Activated naive CD4-positive, alpha-beta T cell treated with anti-CD3 and anti-CD28 coated beads, Interleukin-2, amount 50 U/mL, for 72 hours (primary cell): ENCODE measurements at places on chromosomes 5 and 9. TPM values are rescaled to one million over a fixed set of nuclear protein-coding genes. Genes with fewer than 3 reads are reported as not detected.

GRCh38 chr5:170434966-170435605 lies 45.9 kb upstream of the KCNMB1 start:
- DNase-seq, result peak; percentile 60

DNA sequence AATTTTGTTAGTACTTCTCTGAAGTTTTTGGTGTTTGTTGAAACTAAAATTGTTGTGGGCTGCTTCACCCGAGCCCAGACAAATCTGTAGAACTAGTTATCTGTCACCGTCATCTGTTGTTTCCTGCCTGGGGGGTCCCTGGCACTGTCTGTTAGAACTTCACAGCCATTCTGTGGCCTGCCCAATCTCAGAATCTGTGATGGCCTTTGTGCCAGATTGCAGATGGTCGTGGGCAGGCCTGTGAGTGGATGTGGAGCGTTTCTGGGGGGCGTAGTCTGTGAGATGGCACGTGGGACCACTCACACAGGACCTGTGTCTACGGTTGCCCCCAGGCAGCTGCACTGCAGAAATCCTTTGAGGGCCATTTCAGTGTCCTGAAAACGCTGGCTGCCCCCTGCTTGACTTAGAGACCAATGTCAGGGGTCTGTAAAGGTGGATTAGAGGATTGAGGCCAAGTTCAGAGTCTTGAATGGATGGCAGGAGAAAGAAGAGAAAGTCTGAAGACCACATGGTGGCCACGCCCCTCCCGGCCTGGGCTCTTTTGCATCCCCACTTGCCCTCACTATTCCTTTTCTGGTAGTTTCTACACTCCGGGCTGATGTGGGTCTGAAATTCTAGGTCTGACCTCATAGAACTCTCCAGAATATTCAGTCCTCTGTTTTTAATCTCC lies 38.3 kb downstream of the TRIO start:
- no peak for DNase-seq

GRCh38 chr9:91157883-91158282 lies 203.8 kb downstream of the AUH start:
- DNase-seq, result no peak

DNA sequence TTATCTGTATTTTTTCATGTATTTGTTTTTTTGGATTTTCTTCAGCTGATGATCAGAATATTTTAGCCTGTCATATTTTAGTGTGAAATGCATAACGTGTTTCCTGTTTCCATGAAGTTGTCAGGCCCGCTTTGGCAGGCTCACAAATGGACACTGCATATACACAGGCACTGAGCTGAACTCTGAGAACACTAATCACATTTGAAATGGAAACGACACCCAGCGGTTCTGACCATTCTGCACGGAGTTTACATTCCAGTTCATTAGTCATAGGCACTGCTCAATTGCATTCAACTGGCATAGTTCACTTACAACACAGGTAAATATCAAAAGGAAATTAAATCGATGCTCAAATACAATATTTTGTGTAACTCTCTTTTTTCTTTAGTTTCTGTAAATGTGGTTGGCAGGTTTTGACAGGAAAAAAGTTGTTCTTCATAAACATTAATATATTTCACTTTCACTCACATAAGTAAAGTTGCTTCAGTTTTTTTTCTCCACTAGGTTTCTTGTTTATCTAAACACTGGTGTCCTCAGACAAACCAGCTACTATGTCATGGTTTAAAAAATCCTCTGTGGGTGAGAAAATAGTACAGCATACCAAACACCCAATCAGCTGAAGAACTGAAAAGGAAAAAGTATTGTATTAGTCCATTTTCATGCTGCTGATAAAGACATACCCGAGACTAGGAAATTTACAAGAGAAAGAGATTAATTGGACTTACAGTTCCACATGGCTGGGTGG lies 559.0 kb upstream of the DAP start:
- no peak for DNase-seq

DNA sequence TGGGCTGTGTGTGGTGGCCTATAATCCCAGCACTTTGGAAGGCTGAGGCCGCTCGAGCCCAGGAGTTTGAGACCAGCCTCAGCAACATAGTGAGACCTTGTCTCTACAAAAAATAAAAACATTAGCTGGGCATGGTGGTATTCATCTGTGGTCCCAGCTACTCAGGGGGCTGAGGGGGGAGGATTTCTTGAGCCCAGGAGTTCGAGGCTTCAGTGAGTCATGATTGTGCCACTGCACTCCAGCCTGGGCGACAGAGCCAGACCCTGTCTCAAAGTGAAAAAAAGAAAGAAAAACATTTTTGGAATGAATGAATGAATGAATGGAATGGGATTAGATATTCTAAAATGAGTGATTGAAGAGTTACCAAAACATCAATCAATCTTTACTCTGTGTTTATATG lies 85.8 kb downstream of the FGF1 start:
- DNase-seq, result no peak

GRCh38 chr9:112035166-112035826 lies 138.7 kb downstream of the UGCG start:
- no peak for DNase-seq

DNA sequence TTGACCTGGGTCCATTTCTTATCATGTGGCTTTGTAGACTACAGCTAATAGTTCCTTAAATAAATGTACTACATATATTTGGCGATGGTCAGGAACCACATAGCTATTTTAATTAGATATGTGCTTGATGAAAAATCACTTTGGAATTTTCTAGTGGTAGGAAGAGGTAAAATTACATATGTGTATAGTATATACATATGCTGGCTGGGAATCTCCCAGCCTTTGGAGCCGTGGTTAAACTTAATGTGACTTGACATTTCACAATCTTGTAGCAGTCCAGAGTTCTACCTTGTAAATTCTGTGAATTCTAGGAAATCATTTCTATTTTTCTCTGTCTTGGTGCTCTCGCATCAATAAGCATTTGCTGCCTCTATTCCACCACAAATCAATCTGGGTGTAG lies 565.0 kb downstream of the DMRTA1 start:
- no peak for DNase-seq

DNA sequence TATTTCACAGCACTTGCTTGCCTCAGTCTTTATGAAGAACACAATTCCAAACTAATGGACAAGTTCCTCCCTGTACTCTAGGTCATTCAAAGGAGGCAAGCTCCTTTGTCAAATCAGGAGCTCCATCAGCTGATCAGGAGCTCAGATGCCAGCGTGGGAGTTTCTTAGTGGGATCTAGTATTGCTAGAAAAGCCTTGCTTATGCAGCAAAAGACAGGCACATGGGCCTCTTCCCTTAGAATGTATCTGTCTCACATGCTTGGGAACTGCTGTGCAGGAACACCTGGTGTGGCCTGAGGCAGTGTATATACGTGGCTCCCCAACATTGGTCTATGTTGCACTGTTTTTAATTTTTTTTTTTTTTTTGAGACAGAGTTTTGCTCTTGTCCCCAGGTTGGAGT lies 21.4 kb upstream of the HAVCR1 start:
- DNase-seq, result no peak

GRCh38 chr5:2044041-2044440 lies 161.3 kb upstream of the IRX4 start:
- DNase-seq, result no peak

GRCh38 chr5:134432174-134432573 lies 20.5 kb upstream of the CDKN2AIPNL start:
- DNase-seq, result no peak

DNA sequence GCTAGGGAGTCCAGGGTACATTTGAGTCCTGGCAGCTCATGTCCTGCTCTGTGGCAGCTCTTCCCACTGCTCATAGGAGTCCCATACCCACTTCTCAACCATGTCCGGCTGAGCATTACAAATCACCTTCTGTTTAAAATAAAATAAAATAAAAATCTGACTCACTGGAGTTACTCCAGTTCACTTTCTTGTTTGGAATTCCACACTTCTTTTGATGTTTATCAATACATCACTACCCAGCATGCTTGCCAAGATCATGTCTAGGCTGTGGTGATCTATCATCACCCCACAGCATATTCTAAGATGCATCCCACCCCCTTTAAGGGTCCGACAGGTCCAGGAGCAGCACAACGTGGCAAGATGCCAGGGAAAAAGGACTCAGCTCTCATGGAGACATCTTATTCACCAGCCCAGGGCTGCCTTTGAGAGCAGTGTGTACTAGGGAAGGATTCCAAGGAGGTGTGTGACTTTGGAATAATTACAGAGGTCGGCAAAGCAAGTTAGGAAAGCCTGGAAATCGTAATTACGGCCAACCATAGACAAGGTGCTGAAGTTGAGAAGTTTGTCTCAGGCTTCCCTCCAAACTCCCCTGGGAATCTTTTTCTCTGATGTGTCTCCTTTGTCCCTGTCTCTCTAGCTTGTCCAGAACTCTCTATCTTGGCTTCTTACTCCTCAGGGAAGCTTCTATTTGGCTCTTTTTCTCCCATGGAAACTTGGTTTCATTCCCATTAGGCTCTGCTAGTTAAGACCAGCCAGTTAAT lies 111.4 kb upstream of the SLC1A3 start:
- DNase-seq, result no peak

- DNase-seq, result no peak
Measured at GRCh38 chr5:65364907-65365306, 116.8 kb downstream of the ADAMTS6 start.

- no peak for DNase-seq
Measured at GRCh38 chr9:131971482-131972074, 108.1 kb downstream of the MED27 start.

- no peak for DNase-seq
Measured at GRCh38 chr9:125241863-125242739, 958 bp upstream of the HSPA5 start.

DNA sequence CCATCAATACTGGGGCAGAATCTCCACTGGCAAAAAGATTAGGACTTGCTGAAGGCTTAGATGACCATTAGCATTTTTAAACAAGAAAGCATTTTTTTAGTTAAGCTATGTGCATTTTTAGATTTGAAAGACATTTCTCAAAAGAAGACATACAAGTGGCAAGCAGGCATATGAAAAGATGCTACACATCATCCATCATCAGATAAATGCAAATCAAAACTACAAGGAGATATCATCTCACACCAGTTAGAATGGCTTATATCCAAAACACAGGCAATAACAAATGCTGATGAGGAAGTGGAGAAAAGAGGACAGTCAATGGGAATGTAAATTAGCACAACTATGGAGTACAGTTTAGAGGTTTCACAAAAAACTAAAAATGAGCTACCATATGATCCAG lies 195.6 kb upstream of the TNC start:
- DNase-seq, result no peak

GRCh38 chr5:58117542-58117941 lies 342.3 kb downstream of the PLK2 start:
- no peak for DNase-seq

DNA sequence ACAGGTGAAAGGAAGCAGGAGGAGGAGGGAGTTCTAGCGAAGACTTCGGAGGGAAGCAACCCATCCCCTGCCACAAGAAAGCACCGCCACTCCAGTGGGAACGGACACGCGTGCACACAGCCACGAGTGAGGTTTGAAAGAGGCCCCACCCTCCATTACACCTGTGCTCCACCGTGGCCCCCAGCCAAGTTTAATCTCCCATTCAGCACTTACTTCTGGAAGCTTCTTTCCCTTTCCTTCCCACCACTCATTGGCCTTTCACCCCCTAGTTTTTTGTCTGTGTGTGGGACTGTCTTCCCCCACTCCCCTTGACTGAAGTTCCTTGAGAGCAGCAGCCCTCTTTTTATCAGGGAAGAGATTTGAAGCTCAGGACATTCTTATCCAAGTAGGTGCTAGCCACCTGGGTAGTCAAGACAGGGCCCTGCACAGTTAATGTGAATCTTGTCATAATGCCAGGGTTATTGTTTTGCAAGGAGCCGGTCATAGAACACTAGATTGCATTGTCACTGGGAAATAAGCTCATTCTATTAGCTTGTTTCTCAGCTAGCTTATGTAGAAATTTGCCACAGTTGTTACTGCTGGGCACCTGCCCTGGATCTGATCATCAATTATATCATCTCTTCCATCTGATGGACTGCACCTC lies 256.0 kb downstream of the DOCK8 start:
- no peak for DNase-seq

DNA sequence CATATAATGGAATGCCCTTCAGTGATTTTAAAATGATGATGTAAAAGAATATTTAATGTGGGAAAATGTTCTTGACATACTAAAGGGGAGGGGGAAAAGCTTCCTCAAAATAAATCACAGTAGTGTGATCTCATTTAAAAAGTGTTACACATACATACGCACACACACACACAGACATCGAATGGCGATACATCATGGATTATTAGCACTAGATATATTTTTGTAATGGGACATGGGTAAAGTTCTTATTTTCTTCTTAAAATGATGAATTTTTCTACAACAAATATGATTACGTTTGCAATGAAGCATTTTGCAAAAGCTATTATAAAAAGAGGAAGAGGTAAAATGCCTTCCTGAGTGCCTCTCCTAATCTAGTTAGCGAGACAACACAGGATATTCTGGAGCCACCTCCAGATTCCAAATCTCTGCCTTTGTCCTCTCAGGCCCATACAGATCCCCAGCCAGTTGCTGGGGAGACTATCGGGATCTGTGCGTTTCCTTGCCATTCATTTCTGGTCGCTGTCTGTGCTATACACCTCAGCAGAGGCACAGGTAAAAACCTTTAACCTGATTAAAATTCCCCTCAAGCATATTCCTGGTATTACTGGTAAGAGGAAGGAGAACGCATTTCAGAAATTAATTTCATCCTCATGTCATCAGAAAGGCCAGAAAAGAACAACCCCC lies 69.6 kb downstream of the SLC28A3 start:
- DNase-seq, result no peak

DNA sequence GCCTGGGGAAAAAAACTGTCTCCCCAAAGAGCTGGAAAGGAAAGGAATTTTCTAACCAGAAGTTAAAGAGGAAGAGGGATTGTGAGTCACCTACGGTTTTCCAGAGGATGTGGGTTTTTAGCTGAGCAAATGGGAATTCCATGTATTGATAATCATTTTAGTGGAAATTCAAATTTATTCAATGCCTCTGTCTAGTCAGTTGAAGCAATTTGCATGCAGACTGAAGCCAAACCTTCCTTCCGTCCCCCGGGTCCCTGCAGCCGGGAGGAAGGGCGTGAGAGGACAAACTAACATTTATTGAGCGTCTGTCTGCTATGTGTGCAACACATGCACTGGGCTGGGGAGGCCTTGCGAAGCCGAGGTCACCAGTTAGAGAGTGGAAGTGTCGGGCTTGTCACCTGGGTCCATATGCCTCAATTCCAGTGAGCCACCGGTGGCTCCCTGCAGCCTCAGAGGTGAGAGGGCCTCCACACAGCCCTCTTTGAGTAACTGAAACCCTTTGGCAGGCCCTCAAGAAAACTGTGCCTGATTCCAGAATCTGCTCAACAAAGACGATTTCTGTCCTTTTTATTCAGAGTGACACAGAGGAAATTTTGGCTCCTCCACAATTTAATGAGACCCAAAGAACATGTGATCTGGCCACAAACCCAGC lies 70.3 kb downstream of the COL27A1 start:
- no peak for DNase-seq

DNA sequence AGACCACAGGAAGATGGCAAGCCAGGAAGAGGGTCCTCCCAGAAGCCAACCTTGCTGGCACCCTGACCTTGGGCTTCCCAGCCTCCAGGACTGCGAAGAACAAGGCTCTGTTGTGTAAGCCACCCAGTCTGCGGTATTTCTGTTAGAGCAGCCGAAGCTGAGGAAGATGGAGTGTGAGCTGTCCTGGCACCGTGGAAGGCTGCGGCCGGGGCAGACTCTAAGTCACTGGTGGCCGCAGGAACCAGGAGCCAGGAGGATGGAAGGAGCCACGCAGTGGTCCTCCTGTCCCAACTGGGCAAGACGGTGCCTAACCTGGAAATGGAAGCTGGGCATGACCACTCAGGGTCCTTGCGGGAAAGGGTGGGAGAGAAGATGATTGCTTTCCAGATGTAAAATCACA lies 89.1 kb downstream of the ZNF354C start:
- no peak for DNase-seq

The MOB3B gene
- total RNA-seq, result 2.3 TPM

The CXCL14 gene
- total RNA-seq, result not detected

The DRD1 gene
- not detected for total RNA-seq

The SPATA31C1 gene
- not detected for total RNA-seq

The OGN gene
- not detected for total RNA-seq

The SLC12A7 gene
- 74.7 TPM for total RNA-seq
